GM10248 (cell line): ENCODE measurements at places on chromosomes 11 and 22.

GRCh38 chr11:125645871-125646270 lies 20.9 kb downstream of the CHEK1 start:
- no peak for DNase-seq

GRCh38 chr22:24125941-24126340 lies 55.3 kb upstream of the SUSD2 start:
- DNase-seq = no peak

- no peak for DNase-seq
Measured at GRCh38 chr11:19701421-19701820, 11.2 kb upstream of the NAV2 start.

DNA sequence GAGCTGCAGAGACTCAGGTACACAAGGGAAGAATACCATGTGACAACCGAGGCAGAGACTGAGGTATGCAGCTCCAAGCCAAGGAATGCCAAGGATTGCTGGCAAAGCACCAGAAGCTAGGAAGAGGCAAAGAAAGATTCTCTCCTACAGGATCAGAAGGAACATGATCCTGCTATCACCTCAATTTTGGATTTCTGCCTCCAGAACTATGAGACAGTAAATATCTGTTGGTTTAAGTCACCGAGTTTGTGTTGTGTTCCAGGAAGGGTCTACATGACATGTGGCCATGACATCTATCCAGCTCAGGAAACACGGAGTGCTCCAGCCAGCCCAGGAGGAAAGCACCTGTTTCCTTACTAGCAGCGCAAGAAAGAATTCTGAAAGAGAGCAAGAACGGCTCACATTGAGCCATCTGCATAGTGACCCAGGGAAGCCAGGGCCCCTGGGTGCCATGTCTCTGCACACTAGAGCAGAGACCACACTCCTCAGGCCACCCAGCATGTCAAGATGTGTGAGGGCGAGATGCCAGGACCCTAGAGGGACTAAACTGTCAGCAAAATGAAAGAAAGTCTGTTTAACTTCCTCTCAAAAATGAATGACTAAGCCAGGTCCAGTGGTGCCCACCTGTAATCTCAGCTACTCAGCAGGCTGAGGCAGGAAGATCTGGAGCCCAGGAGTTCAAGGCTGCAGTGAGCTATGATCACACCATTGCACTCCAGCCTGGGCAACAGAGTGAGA lies 35.6 kb upstream of the GALNT18 start:
- no peak for DNase-seq

DNA sequence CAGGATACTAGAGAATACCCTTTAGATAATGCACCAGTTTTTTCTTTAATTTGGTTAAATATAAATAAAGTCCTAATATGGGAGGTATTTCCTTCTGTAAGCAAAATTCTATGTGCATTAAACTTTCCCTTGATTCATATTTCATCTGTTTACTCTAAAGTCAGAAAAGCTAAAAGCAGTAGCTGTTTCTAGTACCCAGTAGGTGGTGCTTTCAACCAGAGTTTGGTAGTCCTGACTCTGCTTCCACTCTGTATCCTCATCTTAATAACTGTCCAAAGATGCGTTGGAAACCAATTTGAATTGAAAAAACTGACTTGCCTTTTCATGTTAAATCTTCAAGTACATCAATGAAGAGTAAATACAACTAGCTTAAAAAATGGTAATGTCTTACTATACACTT lies 1065.2 kb downstream of the JRKL start:
- no peak for DNase-seq

GRCh38 chr11:113315811-113316210 lies 1.4 kb downstream of the TTC12 start:
- no peak for DNase-seq

GRCh38 chr22:47225080-47225930 lies 462.9 kb downstream of the TBC1D22A start:
- DNase-seq = no peak

DNA sequence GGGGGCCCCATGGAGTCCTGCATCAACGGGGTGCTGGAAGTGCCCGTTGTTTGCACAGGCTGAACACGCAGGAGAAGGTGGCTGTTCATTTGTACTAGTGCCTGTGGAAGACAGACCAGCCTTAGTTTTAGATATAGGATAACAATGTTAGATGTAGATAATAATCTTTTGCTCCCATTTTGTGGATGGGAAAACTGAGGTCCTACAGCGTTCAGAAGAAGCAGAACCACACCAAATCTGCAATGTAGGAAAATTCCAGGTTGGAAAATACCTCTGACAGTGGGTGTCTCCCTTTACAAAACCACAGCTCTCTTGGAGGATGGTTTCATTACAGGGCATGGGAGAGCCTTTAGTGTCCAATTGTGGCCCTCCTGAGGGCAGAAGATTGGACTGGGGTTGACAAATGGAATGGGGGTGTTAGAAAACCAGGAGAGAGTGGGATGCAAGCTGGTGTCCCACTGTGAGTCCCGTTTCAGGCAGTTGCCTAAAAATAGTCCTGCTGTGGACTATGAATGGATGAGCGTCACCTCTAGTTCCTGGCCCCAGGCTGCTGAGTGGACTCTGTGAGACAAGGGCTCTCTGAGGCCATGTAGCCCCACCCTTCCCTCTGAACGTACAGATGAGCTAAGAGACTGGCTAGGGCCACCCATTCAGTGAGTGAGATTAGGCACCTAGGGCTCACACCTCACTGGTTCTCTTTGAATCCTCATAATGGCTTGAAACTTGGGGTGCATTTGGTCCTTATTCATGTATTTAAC lies 508.8 kb downstream of the MN1 start:
- no peak for DNase-seq

GRCh38 chr22:27472975-27473374 lies 328.6 kb downstream of the MN1 start:
- no peak for DNase-seq

DNA sequence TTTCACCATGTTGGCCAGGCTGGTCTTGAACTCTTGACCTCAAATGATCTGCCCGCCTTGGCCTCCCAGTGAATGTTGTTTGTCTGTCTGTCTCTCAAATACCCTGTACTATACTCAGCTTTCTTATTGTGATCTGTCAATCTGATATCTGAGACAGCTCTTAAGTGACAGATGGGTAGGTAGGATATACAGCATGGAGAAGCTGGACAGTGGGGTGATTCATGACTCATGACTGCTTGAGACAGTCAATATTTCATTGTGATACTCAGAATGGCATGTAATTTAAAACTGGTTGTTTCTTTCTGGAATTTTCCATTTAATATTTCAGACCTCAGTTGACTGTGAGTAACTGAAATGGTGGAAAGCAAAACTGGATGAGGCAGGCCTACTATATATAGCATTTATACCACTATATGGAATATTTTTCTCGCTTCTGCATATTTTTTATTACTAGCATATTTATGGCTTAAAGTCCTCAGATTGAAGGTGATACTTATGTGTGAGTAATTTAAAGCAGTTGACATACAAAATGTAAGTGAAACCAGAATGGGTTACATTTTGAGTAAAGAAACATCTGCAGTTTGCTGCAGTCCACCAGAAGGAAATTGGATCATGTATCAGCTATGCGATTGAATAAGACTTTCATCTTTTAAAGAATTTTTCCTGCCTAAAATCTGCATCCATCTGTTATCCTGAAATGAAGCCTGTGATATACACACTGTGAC lies 22.3 kb downstream of the ARHGAP42 start:
- peak; percentile 42 for DNase-seq

DNA sequence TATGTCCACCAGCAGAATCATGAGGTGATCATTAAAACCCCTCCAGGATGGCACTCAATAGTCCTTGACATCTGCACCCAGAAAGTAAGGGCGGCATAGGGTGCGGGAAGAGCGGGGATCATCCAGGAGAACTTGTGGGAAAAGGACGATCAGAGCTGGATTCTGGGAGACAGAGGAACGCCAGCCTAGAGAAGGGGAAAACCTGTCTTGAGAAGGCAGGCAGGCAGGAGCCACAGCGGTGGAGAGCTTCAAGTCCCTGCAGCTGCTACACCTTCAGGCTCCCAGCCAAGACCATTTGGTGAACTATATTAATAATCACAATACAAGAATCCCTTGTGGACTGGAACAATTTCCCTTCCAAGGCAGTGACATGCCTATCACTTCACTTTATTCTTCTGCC lies 134.3 kb downstream of the BUD13 start:
- no peak for DNase-seq

- peak; percentile 38 for DNase-seq
Measured at GRCh38 chr11:42524534-42525227, 787.1 kb upstream of the API5 start.

DNA sequence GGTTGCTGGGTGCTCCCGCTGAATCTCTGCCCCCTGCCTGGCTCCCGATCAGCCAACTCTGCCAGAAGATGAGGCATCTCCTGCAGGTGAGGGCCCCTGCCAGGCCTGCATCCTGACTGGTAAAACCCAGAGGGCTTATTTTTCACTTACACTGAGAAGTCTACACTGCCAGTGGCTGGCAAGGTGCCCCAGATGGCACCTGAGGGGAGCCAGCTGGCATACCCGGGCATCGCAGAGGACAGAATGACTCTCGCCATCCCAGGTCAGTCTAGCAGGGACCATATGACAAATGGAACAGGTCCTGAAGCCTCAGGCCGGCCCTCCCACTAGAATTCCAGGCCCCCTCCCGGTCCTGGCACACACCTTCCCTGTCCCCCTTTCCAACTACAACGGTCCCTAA lies 30.9 kb downstream of the MACROD1 start:
- no peak for DNase-seq

- no peak for DNase-seq
Measured at GRCh38 chr11:6523253-6523652, 26.2 kb downstream of the DNHD1 start.

GRCh38 chr11:113431746-113432145 lies 43.5 kb downstream of the DRD2 start:
- DNase-seq = no peak

DNA sequence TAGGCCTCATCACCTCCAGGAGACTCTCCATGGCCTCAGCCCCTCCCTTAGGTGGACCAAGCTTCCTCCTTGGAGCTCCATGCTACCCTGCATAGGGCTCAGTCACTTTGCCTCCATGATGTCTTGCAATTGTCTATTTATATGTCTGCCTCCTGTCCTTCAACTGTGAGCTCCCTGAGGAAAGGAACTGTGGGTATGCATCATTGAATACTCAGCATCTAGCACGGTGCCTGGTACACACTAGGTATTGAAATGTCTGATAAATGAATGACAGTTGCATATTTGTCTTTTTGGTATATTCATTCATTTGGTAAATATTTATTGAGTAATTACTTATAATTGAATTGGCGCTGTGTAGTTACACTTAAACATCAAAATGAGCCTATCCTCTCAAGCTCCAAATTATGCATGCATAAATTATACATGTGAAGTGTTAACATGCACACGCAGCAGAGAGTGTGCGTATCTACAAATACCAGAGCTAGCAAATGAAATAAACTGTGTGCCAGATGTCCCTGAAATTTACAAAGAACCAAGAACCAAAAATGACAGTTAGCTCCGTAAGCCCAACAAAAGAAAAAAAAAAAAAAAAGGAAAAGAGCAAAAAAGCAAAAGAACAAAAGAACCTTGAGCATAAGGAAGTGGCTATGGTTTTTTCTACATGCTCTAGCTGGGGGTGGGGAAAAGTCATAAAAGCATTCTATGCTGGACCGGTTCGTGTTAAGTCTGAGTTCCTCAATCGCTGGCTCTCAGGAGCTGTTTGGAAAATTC lies 25.2 kb downstream of the GRAP2 start:
- no peak for DNase-seq

DNA sequence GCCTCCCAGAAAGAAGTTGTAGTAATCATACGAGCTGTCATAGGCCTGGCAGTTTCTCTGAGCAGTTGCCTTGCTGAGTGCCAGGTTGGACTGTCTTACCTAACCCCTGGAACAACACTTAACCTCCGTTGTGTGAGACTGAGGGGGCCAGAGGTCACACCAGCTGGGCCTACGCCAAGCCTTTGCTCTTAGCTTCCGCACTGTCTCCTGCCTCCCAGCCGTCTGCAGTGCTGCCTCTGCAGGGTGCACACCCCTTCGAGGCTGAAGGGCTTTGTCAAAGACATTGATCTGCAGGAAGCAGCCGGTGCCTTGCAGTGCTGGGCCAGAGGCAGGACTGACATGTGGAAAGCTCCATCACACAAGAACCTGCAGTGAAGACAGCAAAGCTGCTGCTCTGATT lies 16.7 kb downstream of the TAB1 start:
- no peak for DNase-seq

DNA sequence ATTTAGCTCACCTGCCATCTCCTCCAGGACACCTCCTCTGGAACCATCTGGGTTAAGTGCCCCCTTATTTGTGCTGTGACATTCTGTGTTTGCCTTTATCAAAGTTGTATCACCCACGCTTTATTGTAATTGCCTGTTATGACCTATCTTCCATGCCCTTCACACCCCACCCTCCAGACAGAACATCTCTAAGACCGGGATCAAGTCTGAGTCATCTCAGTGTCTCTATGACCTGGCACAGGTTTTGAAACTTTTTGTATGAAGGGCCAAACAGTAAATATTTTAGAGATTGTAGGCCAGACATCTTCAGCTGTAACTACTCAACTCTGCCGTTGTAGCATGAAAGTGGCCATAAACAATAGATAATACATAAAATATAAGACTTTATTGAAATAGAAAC lies 161.8 kb downstream of the SPON1 start:
- no peak for DNase-seq

DNA sequence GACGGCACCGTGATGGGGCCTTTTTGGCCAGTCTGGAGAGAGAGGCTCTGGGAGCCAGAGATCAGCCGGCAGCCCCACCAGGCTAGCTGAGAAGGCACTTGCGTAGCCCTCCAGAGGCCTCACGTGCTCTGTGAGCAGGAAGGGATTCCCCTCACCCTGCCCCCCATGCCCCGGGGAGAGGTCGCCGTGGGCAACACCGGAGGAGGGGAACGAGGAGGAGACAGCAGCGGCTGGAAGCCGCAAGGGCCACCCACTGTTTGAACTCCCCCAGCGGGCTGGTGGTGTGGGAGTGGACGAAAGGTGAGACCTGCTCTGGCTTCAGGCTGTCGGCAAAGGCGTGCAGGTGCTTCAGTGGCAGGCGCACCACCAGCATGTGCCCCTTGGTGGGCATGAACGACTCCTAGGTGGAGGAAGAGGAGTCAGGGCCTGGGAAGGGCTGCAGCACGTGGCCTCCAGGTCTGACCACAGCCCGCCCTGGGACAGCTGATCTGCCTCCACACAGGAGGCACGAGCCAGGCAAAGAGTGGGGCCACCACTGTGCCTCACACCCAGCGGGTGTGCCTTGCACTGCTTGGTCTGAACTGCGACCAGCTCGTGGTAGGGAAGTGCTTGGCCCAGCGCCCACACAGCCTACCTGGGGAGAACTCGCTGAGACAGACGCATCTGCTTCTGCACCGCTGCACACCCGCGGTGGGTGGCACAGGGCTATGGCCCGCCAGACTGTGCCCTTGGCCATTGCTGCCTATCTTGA lies 99.9 kb downstream of the MED15 start:
- DNase-seq = no peak

GRCh38 chr22:30636226-30637077 lies 871 bp downstream of the SLC35E4 start:
- DNase-seq = no peak

- DNase-seq = no peak
Measured at GRCh38 chr11:113405724-113406478, 18.3 kb downstream of the ANKK1 start.

GRCh38 chr22:37545703-37546436 lies 14.4 kb upstream of the CDC42EP1 start:
- DNase-seq = no peak

- no peak for DNase-seq
Measured at GRCh38 chr11:64849598-64850356, 5.3 kb upstream of the CDC42BPG start.

GRCh38 chr11:44470854-44471253 lies 94.6 kb upstream of the CD82 start:
- DNase-seq = no peak

GRCh38 chr22:30208631-30209603 lies 37.6 kb downstream of the LIF start:
- no peak for DNase-seq
